Activated T-cell treated with anti-CD3 and anti-CD28 coated beads for 48 hours (primary cell): ENCODE measurements at places on chromosomes 11 and 22.

- DNase-seq, result no peak
Observed at GRCh38 chr11:115303929-115304531, 200.2 kb downstream of the CADM1 start.

- no peak for DNase-seq
Observed at GRCh38 chr11:11871991-11872401, 30.2 kb downstream of the USP47 start.

DNA sequence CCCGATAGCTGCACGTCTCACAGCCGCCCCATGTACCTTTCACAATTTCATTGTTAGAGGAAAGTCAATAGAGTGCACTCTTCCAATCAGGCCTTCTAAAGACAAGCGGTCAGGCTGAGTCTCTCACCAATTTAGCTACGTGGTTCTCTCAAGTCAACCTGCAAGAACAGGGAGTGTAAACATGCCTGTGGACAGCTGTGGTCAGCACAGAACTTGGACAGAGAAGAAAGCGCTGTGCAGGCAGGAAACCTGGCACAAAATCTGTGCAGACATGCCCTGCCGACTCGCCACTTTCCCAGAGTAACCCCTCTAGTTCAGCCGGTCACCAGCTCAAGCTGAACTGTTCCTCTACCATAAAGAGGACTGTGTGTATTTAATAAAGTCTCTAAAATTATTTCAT, 39.5 kb downstream of the CHKA start:
- no peak for DNase-seq

- no peak for DNase-seq
Observed at GRCh38 chr22:44406341-44407170, 91.5 kb downstream of the RTL6 start.

DNA sequence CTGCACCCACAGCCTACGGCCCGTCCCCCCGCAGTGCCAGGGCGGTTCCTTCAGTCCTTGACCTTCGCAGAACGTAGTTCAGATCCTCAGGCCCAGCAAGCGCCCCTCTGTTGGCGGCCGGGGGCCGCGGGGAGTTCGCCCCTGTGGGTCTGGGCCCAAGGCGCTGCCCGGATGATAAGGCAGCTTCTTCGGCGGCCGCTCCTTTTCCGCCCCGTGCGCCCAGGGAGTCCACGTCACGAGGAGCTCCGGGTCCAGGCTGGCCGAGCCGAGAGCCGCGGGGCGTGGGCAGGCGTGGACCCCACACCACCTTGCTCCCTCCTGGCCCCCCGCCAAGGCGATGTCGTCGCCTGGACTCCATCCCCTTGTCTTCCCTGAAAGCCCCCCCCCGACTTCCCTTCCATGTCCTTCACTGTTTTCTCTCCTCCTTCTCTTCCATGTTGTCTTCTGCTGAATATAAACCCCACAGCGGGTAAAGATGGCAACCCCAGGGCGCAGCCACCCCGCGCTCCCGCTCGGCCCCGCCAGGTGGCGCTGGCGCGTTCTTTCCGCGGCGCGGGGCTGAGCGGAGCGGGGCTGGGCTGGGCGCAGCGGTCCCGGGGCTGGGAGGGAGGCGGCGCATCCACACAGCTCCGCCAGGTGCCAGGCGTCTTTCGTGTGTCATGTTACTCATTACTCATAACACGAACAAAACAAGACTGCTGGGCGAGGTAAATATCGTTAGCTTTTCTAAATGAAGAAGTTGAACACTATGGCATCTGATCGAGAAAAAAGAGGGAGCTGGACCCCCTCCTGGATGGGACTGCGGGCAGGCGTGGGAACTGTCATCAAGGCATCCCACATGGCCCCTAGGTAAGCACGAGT, 321.0 kb downstream of the NTM start:
- peak; percentile 45 for DNase-seq

GRCh38 chr11:68673306-68673945, 10.9 kb upstream of the GAL start:
- no peak for DNase-seq

DNA sequence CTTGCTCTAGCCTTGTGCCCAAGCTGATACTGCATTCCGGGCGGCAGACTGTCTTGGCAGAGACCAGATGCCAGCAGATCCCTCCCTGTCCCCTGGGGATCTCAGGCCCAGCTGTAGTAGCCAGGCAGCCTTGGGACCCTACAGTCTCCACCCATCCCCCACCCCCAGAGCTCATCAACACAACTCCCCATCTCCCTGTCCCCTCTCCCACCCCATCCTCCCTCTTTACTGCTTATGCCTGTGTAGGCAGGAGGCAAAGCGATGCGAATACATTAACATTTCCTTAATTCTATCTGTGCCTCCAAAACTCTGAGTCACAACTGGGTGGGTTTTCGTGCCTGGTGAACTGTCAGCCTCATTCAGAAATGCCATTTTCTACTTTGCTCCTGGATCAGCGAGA, 547.6 kb downstream of the BUD13 start:
- DNase-seq, result no peak

- DNase-seq, result no peak
Observed at GRCh38 chr11:66142370-66143263, 72.5 kb downstream of the PACS1 start.

DNA sequence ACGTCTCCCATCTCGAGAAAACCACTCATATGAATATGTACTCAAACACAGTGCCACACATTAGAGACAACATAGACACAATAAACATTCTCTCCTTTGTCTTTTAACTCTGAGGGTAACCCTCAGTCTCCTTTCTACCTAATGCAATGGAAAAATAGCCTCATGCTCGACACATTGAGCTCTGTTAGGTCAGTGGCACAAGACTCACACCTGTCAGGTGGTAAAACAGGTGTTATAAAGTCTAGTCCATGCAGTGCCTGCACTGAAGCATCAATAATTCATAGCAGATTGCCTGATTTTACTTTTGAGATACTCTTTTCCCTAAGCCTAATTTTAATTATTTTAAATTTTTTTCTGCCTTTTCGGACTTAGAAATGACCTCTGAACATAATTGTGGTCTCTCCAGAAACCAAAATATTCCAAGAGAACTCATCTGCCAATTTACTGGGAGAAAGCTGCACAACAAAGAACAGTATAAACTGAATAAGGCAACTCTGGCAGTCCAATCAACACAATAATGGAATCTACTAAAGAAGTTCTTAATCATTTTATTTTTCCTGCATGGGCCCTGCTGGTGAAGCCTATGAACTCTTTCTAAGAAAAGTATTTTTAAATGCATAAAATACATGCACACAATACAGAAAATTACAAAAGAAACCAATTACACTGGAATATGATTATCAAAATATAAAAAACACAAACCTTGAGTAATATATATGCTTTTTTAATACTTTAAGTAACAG, 9.9 kb downstream of the RDX start:
- DNase-seq, result no peak

GRCh38 chr22:27992294-27993165, 73.5 kb upstream of the PITPNB start:
- DNase-seq, result no peak

GRCh38 chr11:105177658-105178057, 38.1 kb upstream of the CARD18 start:
- no peak for DNase-seq

DNA sequence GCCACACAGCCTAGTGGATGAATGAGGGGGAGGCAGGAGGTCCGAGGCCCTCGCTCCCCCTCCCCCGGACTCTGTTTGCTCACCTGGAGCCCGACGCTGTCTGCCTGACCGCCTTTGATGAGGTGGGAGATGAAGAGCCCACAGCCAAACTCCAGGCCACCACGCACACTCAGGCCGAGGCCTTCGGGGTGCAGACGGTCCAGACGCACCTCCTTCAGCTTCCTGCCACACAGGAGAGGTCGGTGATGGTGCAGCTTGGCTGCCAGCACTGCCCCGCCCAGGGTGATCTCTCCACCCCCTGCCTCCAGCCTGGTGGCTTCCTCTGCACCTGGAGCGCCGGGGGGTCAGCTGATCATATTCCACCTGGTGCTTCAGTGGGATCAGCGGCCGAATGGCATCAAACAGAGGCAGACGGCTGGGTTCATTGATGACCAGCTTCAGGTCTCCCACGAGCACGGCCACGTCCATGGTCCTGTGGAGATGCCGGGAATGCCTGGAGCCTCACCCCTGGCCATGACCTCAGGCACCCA, 13.1 kb downstream of the USH1C start:
- no peak for DNase-seq

GRCh38 chr11:122732342-122733315, 77.1 kb downstream of the UBASH3B start:
- DNase-seq, result no peak
